ENCODE measurements at places on chromosomes 6 and 20.
A peak's percentile ranks its signal among the peaks of the same experiment; 100 is the strongest.

GRCh38 chr20:43528258-43528875 lies 20.9 kb downstream of the L3MBTL1 start:
- DNase-seq = no peak

GRCh38 chr20:24962510-24962909 lies 13.4 kb downstream of the CST7 start:
- DNase-seq = peak; percentile 86

DNA sequence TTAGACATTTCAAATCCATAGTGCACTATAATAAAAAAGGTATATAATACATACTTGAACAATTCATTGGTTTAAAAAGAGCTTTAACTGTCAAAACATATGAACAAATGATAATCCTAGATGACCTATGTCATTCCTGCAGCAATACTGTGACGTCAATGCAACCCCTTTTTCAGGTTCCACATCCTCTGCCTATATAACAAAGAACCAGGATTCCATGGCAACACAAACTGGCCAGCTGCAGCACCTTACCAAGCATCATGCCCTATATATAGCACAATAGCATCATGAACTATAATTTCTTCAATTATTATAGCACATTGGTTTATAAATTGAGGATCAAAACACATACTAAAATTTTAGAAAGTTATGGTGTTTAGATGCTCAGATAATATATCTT lies 578 bp upstream of the PTCHD4 start:
- DNase-seq = no peak

- no peak for DNase-seq
These were observed 259.6 kb downstream of the BCKDHB start for GRCh38 chr6:80366051-80366450.

DNA sequence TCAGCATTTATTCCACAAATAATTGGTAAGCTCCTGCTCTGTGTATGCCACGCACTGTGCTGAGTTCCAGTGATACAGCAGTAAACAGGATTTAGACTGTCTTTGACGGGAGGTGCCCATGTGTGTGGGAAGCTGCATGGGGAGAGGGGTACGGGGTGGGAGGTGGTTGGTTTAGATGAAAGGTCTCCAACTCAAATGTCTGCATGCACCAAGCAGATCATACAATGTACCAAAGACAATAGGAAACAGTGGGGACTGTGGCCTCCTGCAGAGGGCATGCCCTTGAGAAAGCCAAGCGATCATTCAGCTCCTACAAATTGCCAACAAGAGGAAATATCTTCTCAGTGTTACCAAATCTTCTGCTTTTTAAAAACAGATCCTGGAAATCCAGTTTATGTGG lies 36.1 kb downstream of the SLC22A2 start:
- no peak for DNase-seq

DNA sequence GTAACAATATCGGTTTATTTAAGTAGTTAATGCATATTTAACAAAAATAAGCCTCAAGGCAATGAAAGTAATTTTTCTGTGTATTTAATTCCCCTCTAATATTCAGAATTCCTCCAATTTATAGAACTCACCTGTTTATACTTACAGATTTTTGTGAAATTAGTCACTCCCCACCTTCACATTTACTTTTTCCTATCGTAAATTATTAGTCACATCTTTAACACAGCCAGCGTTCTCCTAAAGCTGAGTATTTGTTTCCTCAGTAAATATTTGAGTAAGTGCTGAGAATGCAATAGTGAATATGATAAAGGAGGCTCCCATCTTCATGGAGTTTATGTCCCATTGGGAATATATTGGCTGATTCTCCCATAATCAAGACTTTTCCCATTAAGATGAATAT lies 88.0 kb downstream of the SYCP2 start:
- DNase-seq = no peak

DNA sequence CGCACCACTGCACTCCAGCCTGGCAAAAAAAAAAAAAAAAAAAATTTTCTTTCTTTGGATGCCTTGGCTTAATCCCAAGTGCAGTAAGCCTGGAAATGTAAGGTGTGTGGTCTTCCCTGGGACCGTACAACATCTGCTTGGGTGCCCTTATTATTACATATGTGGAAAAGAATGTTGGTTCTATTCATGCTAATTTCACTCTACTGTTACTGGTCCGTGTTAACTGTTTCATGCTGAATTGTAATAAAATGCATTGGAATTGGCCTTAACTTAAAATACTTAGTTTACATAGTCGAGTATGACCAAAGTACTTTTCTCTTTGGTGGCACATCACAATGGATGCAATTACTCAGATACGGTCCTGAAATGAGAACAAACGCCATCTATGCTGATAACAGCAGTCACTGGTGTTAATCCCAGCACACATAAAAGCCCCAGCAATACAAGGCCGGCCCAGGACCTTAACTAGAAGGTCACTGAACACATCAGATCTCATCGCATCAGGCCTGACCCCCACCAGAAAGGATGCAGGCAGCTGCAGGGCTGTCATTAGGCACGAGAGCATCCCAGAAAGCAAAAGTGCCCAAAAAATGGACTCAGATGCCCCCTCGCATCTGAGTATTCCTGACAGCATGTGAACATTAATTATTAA lies 1.2 kb downstream of the SERPINB6 start:
- DNase-seq = peak; percentile 46

DNA sequence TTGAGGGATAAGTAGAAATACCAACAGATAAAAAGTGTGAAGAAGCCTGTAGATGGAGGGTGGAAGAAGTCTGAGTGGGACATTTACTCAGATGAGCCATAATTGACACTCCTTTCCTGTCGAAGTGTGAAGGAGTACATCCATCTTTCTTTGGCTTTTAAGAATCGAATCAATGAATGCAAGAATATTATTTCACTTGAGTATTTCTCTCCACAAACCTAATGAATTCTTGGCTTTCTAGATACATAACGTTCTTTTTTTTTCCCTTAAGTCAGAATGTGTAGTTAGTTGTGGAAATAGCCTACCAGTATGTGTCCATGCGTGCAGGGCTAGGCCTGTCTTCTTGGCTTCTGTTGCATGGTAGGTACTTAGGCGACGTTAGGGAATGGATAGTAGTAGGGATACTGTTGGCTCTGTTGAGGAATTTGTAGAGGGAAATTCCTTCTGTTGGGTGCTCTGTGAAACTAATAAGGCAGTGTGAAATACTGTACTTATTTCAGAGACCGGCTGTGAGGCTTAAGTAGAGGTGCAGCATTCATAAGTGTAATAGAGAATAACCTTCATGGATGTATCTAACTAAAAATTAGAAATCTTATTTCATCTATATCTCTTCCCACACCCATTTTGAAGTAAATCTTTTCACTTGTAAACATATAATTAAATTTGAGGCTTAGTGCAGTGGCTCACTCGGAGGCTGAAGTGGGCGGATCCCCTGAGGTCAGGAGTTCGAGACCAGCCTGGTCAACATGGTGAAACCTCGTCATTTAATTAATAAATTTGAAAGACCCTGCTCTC lies 1.5 kb downstream of the RPS18 start:
- DNase-seq = no peak

DNA sequence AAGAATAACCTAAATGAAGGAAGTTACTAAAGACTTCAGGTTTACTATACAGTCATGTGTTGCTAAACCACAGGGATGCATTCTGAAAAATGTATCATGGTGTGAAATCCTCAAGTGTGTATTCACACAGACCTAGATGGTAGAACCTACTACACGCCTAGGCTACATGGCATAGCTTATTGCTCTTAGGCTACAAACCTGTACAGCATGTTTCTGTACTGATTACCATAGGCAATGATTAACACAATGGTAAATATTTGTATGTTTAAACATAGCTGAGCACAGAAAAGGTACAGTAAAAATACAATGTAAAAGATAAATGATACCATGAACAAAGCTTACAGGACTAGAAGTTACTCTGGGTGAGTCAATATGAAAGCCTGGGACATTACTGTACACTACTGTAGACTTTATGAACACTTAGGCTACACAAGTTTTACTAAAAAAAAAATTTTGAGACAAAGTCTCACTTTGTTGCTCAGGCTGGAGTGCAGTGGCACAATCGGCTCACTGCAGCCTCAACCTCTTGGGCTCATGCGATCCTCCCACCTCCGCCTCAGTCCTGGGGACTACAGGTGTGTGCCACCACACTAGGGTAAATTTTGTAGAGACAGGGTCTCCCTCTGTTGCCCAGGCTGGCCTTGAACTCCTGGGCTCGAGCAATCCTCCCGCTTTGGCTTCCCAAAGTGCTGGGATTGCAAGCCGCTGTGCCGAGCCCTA lies 36.0 kb downstream of the ADNP start:
- DNase-seq = no peak

GRCh38 chr6:39221779-39222641 lies 7.3 kb downstream of the KCNK5 start:
- DNase-seq = no peak

DNA sequence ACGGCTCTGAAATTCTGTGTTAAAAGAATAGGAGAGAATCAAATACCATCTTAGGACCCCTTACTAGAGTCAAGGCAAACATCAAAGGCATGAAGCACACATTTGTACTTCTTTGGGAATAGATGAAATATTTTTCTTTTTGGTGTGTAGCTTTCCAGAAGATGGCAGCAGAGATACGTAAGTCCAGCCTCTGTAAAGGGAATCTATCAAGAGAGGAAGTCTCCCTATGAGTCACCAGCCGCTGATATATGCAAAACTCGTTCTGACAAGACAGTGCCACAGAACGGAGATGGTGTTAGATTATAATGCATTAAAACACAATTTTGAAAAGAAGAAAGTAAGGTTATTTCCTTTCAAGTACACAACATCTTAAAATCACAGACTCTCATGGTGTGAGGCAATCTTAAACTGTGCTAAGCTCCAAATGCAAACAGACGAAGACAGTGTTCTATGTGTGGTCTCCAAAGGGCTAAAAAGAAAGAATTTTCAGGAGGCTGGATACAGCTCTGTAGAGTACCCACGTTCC lies 120.0 kb upstream of the AGPAT4 start:
- peak; percentile 76 for DNase-seq

GRCh38 chr6:163395831-163396185 lies 18.7 kb upstream of the QKI start:
- DNase-seq = no peak

DNA sequence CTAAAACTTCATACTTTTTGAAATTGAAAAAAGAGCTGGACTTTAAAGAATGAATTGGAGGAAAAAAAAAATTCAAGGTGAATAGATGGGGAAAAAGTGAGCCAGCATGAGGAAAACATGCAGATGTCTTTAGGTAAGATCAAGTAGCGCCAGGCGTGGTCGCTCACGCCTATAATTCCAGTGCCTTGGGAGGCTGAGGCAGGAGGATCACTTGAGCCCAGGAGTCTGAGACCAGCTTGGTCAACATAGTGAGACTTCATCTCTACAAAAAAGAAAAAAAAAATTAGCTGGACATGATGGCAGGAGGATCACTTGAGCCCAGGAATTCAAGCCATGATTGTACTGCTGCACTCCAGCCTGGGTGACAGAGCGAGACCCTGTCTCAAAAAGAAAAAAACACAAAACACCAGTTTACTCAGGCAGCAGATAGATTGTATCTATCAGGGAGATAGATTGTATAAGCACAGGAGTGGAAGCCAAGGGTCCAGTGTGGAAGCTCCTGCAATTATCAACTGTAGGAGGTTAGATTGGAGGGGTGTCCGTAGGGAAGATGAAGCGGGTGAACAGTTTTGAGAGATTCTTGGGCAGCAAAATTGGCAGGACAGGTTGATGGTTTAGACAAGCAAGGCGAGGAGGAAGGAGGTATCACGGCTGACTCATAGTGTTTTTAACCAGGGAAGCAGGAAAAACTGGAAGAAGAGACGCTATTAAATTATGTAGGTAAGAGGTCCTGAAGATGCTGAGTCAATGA lies 97.6 kb upstream of the ZNF217 start:
- DNase-seq = no peak

DNA sequence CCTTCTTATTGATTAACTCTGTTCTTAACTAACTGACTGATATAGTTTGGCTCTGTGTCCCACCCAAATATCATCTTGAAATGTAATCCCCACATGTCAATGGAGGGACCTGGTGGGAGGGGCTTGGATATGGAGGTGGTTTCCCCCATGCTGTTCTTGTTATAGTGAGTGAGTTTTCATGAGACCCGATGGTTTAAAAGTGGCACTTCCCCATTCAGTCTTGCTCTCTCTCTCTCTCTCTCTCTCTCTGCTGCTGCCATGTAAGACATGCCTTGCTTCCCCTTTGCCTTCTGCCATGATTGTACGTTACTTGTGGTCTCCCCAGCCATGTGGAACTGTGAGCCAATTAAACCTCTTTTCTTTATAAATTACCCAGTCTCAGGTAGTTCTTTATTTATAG lies 81.8 kb upstream of the SPACA1 start:
- peak; percentile 13 for DNase-seq

DNA sequence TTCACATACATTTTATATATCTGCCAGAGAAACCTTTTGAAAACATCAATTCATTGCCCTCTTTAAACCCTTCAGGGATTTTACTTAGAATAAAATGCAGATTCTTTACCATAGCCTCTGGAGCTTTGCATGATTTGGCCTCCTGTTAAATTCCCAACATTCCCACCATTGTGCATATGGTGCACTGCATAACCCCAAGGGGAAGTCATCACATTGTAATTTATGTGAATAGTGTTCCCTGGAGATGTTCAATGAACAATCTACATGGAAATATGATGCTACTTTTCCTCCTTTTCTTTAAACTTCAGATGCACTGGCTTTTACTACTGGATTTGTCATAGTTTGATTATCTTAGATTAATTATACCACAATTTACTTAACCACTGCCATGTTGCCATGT lies 94.7 kb downstream of the PHF3 start:
- DNase-seq = no peak

GRCh38 chr20:12728782-12729181 lies 280.0 kb upstream of the SPTLC3 start:
- DNase-seq = no peak

- no peak for DNase-seq
These were observed 464.3 kb upstream of the BTBD3 start for GRCh38 chr20:11453430-11453829.

- no peak for DNase-seq
These were observed 53.7 kb downstream of the DLGAP4 start for GRCh38 chr20:36359668-36360406.

DNA sequence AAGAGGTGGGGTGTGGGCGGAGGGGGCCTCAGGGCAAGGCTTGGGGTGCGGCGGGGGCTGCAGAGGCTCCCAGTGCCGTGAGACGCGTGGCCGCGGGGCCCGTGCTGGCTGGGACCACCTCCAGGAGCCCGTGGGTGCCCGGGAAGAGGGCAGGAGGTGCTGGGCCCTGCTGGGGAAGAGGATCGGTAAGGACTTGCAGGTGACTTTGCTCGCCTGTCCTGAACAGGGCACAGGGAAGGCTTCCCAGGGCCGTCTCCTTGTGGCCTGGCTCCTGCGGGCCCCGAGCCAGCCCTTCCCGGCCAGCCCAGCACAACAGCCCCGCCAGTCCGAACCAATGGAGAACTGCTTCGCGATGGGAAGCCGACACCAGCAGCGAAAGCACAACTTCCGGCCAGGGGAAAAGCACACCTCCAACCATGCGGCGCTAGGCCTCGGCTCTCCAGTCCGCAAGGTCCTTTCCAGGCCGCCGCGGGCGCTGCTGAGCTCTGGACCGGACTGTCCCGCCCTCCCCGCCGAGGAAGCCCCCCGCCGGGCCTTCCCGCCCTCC lies 32.3 kb downstream of the IRF4 start:
- DNase-seq = no peak

DNA sequence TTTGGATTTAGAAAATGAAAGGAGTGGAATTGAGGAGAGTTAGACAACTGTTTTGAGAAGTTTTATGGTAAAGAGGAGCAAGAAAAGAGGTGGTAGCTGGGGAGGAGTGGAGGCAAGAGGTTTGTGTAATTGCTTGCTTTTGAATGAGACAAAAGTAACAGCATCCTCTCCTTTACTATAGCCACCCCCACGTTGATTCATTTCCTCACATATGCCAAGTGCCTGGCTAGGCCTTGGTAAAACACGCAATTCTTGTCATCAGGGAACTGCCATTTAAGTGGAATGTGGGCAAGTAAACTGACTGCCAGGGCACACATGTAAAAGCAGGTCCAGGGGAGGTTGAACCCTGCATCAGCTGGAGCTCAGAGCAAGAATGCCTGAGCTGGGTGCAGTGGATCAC lies 4.1 kb downstream of the MTRES1 start:
- no peak for DNase-seq
